ENCODE measurements at places on chromosomes 12 and 14.

DNA sequence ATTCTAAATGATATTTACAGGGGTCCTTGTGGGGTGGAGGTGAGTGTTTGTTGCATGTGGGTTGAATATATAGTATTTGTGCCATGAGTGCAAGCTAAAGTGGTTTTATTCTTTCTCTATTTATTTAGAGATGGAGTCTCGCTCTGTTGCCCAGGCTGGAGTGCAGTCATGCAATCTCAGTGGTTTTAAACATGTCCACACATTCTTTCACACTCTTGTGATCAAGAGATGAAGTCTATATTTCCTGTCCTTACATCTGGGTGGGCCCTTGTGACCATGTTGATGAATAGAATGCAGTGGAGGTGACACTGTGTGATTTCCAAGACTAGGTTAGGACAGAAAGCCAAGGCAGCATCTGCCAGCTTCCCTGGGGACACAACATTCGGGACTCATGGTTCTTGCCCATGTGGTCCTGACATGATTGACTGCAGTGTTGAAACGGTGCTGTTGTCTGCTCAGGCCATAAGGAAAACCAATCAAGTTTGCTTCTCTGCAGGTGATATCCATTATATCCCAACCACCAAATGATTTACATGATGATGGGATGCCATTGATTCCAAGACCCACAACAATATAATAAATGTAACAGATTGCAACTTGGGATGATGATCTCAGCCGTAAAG, 172.6 kb downstream of the SUDS3 start:
- no peak for DNase-seq

GRCh38 chr12:57614948-57615500, 3.8 kb downstream of the ARHGEF25 start:
- DNase-seq: no peak

GRCh38 chr12:29050503-29050902, 98.6 kb upstream of the FAR2 start:
- DNase-seq: no peak

- DNase-seq: no peak
Observed at GRCh38 chr14:100275214-100275613, 31.0 kb downstream of the SLC25A29 start.

DNA sequence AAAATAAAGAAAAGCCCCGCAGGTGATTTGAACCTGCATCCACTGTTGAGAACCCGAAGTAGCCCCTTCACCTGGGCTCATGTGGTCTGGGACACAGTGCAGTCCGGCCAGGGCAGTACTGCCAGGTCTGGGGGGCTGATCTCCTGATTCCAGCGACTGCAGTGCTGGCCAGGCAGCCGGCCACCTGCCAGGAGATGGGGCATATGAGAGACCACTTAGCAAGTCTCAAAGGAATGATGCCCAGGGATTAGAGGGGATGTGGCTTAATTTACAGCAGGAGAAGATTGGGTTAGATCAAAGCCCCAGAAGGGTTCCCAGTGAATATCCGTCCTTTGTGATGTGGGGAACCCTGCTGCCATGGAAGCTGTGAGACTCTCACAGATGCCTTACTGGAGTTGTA, 113.3 kb downstream of the PRMT8 start:
- DNase-seq: no peak

GRCh38 chr12:95836185-95836609, 22.6 kb upstream of the SNRPF start:
- DNase-seq: no peak

GRCh38 chr12:43069768-43070221, 480.2 kb upstream of the PRICKLE1 start:
- no peak for DNase-seq
